ENCODE measurements at places on chromosomes 13 and 19. TPM values are rescaled to one million over a fixed set of nuclear protein-coding genes. Genes with fewer than 3 reads are reported as not detected.

GRCh38 chr13:101025925-101026324, 351.3 kb upstream of the TMTC4 start:
- no peak for DNase-seq

DNA sequence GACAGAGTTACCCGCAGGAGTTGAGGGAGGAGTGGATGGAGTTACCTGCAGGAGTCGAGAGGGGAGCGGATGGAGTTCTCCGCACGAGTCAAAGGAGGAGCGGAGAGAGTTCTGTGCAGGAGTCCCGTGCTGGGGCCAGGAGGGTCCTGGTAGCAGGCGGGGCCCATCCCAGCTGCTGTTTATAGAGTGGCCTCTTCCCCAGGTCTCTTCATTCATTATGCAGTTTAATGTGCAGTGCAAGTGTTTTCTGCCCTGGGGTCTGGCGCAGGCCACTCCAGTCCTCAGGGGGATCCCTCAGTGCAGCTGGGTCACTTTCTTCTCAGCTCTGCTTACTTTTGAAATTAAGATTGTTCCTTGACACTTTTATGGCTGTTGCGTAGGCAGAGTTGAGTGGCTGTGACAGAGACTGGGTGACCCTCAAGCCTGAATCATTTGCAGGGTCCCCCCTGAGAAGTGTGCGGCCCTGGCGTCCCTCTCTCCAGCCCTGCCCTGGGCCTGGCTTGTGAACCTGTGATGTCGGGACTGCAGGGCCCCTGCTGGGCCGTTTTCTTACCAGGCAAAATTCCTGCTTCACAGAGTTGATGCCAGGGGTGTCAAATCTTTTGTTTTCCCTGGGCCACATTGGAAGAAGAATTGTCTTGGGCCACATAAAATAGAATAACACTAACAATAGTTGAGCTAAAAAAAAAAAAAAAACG, 17.9 kb downstream of the TFDP1 start:
- no peak for DNase-seq

GRCh38 chr19:805600-806550, 8.6 kb downstream of the PTBP1 start:
- DNase-seq, result no peak

GRCh38 chr13:33730147-33730546, 87.8 kb upstream of the RFC3 start:
- DNase-seq, result no peak

DNA sequence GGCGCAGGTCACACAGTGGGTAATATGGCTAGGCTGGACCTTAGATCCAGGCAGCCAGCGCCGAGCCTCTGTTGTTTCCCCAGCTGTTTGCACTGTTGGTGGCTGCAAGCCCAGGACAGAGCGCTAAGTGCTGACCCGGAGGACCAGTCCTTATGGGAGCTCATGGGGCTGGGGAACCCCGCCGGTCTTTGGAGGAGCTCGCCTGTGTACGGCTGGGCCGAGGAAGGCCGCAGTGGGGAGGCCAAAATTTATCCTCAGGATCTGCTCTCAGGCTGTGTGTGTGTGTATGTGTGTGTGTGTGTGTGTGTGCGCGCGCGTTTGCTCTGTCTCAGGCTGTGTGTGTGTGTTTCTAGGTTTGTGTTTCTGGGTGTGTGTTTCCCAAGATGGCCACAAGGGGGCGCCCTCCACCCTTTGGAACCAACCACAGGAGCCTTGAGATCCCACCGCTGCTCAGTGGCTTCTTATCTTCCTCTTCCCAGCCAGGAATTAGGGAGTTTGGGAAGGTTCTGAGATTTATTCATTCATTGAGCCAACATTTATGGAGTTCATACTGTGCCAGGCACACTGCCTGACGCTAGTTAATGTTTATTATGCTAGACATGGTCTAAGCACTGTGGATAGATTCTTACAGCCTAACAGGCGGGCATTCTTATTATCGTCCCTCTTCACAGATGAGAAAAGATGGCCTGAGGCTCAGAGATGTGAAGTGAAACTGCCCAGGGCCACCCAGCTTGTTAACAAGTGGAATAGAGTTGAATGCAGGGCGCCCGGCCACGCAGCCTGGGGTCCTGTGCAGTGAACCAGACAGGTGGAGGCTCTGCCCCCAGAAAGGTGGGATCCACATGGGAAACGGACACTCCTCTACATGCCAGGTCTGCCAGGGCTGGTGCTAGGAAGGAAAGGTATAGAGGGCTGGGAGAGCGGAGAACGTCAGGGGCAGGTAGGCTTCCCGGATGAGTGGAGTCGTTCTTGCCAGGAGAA, 13.0 kb downstream of the PGLYRP1 start:
- DNase-seq, result peak; percentile 53

DNA sequence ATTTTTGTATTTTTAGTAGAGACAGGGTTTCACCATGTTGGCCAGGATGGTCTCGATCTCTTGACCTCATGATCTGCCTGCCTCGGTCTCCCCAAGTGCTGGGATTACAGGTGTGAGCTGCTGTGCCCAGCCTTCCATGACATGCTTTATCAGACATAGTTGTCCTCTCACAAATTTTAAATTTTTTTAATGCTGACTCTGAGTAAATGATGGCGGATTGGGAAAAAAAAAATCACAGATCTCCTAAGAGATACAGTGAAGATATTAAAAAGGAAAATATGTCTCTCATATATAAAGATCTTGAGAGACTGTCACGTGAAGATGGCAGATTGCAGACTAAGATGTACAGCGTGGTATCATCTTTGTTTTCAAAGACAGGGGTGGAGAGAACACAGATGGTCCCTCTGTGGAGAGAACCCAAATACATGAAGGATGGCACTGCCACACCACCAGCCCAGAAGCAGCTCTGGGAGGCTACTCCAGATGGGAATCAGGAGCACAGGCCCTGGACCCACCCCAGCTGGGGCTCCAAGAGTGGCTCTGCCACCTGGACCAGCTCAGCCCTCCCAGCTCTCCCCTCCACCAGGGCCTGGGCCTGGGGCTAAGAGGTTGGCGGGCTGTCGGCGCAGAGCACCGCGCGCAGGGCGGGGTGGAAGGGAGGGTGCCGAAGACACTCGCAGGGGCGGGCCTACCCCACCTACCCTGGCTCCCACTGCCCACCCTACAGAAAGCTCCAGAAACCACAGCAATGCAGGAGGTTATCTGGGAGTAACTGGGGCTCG, 20.0 kb upstream of the CCNP start:
- no peak for DNase-seq

GRCh38 chr13:33279414-33280278, 5.9 kb downstream of the STARD13 start:
- DNase-seq, result no peak

DNA sequence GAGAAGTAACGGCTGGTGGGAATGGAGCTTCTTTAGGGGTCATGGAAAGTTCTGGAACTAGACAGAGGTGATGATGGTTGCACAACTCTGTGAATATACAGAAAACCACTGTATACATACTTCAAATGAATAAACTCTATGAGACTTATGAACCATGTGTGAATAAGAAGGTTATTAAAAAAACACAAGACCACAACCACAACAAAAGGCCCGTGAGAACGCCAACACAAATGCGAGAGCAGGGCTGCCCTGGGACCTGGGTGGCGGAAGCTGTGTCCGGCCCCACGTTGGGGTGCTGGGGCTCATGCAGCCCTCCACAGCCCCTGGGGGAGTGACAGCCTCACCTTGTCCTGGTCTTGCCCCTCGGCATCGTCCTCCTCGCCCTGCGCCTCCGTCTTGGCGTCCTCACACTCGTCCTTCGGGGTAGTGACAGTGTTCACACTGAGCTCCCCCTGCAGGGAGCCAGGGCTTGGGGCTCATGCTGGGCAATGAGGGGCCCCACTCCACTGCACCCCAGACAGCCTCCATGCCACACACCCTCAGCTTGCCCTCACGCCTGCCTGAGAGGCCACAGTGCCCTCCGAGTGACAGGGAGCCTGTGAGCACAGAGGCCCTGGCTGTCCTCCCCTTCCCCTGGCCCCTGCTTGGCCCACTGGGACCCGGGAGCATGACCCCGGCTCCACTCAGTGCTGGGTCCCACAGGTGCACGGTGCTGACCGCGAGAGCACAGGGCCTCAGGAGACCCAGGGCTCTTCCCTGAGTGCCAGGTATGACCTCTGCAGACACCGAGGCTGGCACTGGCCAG, 16.0 kb downstream of the IZUMO4 start:
- DNase-seq, result no peak

- DNase-seq, result no peak
Measured at GRCh38 chr13:23695711-23696464, 125.7 kb downstream of the TNFRSF19 start.

DNA sequence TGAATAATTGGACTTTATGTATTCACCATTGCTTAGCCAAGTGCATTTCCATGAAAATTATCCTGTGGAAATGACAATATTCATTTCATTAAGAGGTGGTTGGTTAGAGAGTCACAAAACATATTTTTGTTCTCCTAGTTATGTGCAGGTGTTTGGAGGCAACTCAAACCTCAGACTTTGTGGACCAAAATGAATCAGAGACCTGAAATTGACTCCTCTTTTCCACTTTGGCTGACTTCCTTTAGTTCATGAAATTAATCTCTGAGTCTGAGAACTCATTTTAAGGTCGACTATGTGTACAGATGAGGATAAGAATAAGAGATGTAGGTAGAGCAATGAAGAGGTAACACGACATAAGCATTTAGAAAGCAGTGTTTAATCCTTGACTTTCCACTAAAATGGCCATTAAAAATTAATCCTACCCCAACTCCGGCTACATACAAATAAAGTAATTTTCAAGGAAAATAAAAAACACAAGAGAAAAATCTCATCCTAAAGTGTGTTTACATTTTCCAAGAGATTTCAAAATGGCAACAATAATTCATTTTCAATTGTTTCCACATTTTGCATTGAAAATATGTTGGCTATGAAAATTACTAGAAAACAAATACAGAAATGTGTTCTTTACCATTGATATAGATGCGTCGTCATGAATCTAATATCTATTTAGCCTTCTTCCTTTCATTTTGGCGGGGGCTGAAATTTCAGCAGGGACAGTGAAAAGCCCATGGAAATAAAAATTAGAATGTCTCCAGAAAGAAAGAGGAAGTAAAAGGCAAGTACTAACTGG, 185.4 kb upstream of the CSNK1A1L start:
- no peak for DNase-seq

- DNase-seq, result no peak
Measured at GRCh38 chr19:40763963-40764362, 11.4 kb upstream of the MIA start.

DNA sequence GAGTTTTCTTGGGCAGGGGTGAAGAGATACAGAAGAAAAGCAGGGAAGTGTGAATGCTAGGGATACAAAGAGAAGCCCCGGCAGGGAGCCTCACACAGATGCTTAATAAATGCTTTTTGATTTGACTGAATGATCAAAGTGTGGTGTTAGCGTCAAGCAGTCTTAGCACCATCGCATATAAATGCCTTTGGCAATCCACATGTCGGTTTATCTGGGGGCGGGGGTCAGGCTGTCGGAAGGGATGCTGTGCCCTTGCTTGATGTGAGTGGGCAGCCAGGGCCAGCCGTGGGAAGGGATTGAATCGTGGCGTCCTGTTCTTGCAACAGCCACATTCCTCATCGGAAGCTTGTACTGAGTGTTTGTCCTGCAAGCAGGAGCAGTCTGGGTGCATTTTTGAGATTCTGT, 173.1 kb downstream of the LACC1 start:
- DNase-seq, result peak; percentile 6

DNA sequence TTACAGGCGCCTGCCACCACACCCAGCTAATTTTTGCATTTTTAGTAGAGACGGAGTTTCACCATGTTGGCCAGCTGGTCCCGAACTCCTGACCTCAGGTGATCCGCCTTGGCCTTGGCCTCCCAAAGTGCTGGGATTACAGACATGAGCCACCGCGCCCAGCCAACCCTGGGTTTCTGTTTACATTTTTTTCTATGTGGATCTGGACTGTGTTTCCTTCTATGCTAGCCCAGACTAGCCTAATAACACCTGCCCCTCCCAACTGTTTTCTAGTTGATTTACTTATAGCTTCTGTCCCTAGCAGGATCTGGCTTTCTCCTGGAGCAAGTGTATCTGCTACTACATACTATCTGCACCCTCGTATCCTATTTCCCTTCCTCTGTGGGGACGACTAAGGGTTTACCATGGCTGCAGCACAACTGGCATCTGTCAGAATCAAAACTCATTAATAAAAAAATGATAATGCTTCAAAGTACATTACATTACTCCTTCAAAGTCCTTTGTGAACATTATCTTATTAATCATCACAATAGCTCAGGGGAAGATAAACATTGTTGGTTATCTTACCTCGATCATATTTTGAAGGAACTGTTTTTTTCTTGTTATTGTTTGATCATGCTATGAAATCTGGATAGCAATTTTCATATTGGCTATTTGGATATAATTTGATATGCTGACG, 228.3 kb downstream of the KLF5 start:
- no peak for DNase-seq

DNA sequence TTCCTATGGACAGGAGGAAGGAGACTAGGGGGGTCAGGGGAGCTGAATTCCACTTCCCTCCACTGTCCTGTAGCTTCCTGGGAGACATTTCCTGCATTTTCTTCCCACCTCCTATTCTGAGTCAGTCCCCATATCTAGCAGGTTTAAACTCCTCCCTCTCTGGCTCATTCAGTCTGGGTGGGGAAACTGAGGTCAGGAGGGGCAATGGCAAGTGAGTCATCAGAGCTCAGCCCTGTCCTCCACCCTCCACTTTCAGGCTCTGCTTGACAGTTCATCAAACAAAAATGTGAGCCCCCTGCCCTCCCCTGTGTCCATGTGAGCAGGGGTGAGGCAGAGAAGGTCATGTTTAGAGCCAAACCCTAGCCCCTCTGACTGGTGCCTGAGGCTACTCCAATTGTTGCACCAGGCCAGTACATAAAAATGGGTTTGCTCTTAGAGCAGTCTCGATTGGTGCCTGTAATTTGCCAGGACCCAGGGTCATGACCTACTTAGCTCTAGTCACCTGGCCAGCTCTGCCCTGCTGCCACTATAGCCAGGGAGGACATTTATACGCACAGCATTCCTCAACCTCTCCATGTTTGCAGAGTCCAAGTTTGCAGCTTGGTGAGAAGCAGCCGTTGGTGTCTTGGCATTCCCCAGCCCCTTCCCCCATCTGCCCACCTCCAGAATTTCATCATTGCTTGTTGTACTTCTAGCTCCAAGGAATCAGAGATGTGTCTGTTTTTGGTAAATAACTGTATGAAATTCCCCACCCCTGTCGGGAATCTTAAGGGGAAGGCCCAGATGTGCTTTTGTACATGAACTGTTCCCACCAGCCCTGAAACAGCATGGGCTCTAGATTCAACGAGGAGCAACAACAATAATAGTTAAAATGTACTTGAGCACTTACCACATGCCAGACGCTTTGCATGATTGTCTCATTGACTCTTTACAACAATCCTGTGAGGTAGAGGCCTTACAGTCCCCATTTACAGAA, 20.7 kb downstream of the SAMD4B start:
- DNase-seq, result no peak

- no peak for DNase-seq
Measured at GRCh38 chr13:44015811-44016210, 136.1 kb downstream of the LACC1 start.

- DNase-seq, result no peak
Measured at GRCh38 chr13:33205804-33206221, 79.7 kb downstream of the STARD13 start.

GRCh38 chr19:40252395-40252794, 25.9 kb upstream of the CCNP start:
- DNase-seq, result no peak

- DNase-seq, result no peak
Measured at GRCh38 chr19:15161028-15161984, 39.5 kb downstream of the NOTCH3 start.

Gene GARIN5A
- total RNA-seq, result 0.62 TPM

Gene DOHH
- total RNA-seq, result 10.6 TPM

Gene GPR180
- total RNA-seq, result 10.6 TPM

Gene JUND
- 70.7 TPM for total RNA-seq

Gene ZNF793
- total RNA-seq, result 51.3 TPM

Gene ZNF709
- total RNA-seq, result 37.6 TPM

Gene MEIS3
- 74.6 TPM for total RNA-seq

Gene ZNF460
- total RNA-seq, result 155 TPM

Gene ZNF682
- 18.2 TPM for total RNA-seq
